ENCODE measurements at places on chromosomes 4 and X.

GRCh38 chr4:128871948-128872347 lies 62.4 kb downstream of the JADE1 start:
- no peak for DNase-seq

DNA sequence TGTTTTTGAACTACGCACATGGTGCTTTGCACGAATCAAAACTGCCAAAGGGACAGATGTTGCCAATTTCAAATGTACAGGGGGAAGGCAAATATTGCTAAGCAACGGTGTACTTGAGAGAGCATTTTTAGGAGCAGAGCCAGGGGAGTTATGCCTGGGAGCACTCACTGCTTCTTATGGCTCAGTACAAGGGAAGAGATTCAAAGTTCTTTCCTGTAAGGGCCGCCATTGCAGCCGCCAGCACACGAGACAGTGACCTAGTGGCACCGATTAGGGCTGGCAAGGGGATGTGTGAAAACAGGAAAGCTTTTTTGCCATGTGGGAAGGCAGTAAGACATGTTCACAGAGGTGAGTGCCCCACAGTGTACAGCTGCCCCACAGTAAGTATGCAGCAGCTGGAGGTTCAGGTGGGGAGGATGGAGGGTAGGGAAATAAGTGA lies 133.8 kb downstream of the AFF1 start:
- no peak for DNase-seq

DNA sequence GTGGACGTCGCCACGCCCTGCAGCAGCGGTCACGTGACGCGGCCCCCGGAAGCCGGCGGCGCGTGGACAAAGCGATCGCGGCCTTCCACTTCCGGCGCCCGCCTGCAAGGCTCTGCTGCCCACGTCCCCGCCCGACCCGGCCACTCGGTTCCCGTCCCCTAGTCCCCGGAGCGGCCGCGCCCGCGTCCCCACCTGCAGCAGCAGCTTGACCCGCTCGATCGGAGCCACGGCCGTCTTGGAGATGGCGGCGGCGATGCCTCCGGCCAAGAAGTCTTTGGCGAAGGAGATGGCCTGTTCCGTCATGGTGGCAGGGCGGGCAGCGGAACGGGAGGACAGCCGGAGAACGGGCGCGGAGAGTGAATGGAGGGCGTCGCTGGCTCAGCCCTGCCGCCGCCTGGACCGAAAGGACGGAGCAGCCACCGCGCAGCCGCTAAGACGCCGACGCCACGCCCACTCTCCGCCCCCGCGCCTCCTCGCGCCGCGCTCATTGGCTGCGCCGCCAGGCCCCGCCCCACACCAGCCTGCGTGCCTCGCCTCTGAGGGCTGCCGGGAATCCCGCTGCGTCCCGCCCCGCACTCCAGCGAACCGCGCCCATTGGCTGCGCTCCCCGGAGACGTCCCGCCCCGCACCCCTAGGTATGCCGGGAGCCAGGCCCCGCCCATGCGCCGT lies at the start of gene SLC25A6:
SLC25A6 (minus strand) TSS at position 407 of the 669 bp plus-strand sequence; CDS start at position 303, 104 bp downstream.
- DNase-seq = peak; percentile 98

DNA sequence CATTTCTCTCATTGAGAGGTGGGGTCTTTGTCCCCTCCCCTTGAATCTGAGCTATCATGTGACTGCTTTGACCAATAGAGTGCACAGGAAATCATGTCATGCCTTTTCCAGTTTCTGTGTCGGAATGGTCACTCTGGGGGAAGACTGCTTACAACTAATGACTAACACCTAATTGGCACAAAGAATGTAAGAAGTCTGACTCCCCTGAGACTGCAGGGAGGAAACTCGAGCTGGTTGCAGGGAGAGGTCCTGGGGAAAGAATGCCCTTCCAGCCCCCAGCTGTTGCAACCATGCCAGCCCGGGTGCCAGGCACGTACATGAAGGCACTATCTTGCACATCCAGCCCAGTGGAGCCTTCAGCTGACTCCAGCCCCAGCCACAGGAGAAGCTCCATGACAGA lies 254.2 kb downstream of the DHX15 start:
- DNase-seq = no peak

DNA sequence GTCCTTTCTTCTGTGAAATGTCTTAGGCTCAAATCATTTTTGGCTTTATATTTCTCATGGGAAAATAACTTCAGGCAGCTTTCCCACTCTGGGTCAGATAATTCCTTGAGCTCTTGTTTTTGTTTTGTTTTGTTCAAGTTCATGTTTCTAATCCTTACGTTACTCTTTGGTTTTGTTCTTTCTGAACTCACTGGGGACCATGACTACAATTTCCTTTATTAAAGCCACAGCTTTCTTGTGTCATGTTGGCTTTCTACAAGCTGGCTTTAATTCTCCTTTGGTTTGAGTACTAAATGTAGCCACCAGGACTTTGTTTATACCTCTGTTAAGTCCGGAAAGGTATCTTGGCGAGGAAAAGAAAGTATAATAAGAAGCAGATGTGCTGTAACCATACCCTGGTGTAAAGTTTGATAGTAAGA lies 30.8 kb upstream of the ANXA3 start:
- DNase-seq = no peak

- DNase-seq = no peak
Observed at GRCh38 chrX:39164212-39164611, 363.0 kb downstream of the MID1IP1 start.

GRCh38 chr4:124694946-124695598 lies 17.5 kb downstream of the ANKRD50 start:
- DNase-seq = no peak

All from posterior cingulate gyrus (tissue), 11 donors.